ENCODE measurements at places on chromosomes 6 and 20.

GRCh38 chr20:51532577-51533191, 9.8 kb downstream of the NFATC2 start:
- peak; percentile 35 for DNase-seq

DNA sequence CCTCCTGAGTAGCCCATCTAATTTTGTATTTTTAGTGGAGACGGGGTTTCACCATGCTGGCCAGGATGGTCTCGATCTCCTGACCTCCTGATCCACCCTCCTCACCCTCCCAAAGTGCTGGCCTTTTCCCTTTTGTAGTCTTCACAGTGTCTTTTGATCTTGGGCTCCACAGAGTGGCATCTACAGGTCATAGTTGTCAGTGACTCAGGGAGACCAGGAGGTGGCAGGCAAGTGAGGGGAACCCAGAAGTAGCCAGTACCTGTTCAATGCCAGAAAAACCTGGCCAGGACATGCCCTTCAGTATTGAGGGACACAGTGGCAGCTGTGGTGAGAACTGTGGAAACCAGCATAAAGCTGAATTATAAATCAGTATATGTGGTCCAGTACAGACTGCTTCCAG, 19.6 kb downstream of the RPP21 start:
- DNase-seq = no peak

DNA sequence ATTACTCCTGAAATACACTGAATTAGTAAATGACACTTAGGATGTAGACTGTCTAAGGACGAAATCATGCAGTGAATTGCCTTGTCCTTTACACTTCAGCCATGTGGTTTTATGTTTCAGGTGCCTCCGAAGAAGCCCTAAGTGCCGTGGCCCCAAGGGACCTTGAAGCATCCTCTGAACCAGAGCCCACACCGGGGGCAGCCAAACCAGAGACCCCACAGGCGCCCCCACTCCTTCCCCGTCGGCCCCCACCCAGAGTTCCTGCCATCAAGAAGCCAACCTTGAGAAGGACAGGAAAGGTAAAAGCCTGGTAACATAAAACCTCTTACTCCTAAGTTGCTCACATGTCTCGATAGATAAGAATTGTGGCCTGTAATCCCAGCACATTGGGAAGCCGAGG, 75.3 kb downstream of the SERAC1 start:
- no peak for DNase-seq

DNA sequence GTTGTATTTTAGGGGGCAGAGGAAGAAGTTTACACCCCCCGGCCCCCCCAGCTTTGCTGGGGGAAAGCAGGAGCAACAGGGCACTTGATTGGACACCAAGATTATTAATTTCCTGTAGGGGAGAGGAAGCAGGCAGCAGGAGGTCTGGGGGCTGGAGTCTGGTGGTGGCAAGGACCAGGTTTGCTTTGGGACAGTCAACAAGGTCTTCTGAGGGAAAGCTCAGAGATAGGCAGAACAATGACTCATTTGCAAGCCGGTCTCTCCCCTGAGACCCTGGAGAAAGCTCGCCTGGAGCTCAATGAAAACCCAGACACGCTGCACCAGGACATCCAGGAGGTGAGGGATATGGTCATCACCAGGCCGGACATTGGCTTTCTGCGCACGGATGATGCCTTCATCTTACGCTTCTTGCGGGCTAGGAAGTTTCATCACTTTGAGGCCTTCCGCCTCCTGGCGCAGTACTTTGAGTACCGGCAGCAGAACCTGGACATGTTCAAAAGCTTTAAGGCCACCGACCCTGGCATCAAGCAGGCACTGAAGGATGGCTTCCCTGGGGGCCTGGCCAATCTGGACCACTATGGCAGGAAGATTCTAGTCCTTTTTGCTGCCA, 1.6 kb downstream of the CLVS2 start:
- DNase-seq = no peak

GRCh38 chr6:156110249-156110648, 654.6 kb upstream of the NOX3 start:
- no peak for DNase-seq

DNA sequence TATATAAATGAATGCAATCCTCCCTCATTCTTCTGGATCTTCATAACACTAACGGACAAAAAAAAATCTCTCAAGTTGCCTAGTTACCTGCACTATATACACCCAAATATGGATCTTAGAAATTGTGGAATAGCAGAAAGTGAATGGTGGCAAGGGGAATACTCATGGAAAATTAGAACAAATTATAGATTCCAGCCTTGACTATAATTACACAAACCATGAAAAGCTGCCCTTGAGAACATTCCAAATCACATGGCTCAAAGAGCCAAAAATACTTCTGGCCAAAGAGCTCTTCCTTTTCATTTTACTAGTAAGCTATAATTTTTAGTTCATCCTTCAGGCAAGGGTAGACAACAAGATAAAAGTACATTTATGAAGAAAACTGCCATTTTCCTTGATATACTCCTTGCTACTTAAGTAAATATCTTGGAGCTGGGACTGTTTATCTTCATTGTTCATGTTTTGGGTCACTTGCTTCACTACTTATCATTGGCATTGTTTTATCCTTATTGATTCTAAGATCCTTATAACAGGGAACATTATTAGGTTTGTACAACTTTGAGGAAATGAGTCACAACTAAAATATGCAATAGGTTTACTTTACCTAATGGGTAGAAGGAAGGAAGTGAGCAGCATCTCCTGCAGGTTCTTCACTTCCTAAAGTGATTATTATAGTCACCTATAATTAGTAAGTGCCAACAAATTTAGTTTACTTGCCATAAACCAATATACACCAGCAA, 6.4 kb upstream of the MTRES1 start:
- no peak for DNase-seq

DNA sequence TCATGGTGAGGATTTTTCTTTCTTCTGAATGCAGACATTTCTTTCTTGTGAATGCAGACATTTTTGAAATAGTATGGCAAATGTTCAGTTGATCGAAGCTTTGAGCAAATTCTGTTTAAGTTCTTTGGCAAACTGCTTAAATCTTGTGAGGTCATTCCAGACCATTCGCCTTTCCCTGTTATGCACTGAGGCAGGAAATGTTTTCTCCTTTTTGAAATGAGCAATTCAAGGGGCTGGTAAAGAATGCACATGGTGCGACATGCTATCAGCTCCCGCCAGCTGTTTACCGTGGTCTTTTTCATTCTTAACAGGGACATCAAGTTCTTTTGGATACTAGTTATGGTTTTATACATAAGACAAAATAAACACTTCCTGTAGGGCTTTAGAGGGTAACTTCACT, 112.0 kb upstream of the CCN2 start:
- peak; percentile 49 for DNase-seq

- no peak for DNase-seq
Measured at GRCh38 chr6:50655848-50656453, 57.4 kb upstream of the TFAP2D start.

GRCh38 chr6:36856277-36856676, 17.0 kb upstream of the CPNE5 start:
- no peak for DNase-seq

- DNase-seq = no peak
Measured at GRCh38 chr20:51111290-51111689, 88.4 kb upstream of the KCNG1 start.

DNA sequence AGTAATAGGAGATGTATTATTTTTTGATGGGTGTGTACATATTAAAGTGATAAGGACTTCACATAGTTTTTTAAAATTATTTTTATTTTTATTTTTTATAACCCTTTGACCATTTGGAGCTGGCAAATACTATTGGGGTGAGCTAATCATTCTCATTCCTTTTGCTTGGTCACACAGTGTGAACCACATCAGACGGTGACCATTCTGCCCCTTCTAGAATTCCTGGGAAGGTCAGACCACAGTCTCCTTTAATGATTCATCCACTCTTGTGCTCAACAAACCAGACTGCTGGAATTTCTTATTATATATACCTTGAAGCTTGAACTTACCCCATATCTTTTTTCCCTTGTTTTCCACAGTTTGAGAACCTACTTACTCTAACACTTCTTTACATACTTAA, 23.9 kb upstream of the PRL start:
- peak; percentile 82 for DNase-seq

GRCh38 chr20:13817342-13817741, 32.5 kb downstream of the NDUFAF5 start:
- no peak for DNase-seq

- no peak for DNase-seq
Measured at GRCh38 chr6:170175644-170176135, 115.2 kb downstream of the DLL1 start.

- DNase-seq = no peak
Measured at GRCh38 chr6:33215271-33216116, 7.2 kb downstream of the RING1 start.

DNA sequence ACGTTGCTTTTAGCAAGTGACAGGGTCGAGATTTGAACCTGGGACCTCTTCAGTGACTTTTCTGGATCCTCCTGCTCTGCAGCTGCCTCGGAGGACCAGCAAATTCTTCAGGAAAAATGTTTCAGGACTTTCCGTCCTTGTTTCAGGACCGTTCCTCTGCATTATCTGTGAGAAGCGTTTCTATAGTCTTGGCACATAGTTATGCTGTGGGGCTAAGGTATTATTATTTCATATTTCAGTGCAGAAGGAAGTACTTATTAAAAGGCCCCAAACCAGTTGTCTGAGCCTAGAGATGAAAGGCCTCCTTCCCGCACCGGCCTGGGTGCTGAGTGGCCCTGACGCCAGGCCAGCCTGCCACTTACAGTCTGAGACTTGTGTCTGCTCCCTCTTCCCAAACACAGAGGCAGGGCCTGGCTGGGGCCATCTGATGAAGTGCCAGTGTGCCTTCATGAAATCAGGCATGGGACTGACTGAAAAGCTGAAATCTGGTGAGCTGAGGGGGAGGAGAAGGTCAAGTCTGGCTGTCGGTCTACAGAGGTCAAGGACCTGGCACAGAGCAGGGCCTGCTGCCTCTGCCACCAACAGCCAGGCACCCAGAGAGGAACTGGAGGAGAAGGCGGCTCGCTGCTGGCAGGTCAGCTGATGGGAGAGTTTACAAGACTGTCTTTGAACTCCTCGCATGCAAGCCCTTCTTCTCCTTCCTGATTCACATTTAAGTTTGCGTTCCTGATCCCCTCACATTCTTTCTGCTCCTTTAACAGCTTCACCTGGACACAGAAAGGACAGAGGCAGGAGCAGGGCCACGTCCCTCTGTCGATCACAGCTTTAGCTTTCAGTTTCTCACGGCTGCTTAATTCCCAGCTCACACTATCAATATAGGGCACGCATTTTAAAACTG, 8.9 kb upstream of the QKI start:
- no peak for DNase-seq

GRCh38 chr6:84764332-84765049, at the start of gene TBX18:
TSS of gene TBX18 (minus strand) at chr6:84764598. CDS start at chr6:84764181, 417 bp downstream.
- peak; percentile 81 for DNase-seq

DNA sequence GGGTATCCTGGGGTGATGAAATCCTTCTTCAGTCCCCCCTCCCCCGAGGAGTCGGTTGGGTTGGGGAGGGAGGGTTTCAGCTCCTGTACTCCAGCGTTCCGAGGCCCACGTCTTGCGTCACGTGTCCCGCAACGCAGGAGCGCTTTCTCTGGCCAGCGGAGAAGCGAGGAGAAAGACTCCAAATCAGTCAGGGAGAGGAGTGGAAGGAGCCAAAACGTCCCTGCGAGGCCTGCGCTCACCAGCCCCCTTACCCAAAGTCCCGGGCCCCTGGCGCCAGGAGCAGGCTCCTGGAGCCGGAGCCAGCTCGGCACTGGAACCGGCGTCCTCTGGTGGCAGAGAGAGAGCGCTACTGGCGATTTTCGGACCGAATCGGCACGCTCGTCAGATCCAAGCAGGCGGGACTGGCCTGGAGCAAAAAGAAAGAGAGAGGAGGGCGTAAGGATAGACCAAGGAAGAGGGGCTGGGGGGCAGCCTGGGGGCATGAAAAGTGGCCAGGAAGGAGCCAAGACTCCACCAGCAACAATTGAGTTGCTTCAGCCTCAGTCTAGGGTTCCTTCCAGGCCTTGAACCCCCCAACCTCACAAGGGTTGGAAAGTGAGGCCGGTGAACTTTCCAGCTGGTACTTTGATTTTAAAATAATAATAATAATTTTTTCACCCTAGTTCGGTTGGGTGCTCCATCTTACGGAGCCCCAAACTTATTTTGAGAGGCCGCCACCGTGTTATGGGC, at the start of gene GNAS:
TSS of gene GNAS (plus strand) at position 174 of the 729 bp plus-strand sequence.
- DNase-seq = peak; percentile 19

DNA sequence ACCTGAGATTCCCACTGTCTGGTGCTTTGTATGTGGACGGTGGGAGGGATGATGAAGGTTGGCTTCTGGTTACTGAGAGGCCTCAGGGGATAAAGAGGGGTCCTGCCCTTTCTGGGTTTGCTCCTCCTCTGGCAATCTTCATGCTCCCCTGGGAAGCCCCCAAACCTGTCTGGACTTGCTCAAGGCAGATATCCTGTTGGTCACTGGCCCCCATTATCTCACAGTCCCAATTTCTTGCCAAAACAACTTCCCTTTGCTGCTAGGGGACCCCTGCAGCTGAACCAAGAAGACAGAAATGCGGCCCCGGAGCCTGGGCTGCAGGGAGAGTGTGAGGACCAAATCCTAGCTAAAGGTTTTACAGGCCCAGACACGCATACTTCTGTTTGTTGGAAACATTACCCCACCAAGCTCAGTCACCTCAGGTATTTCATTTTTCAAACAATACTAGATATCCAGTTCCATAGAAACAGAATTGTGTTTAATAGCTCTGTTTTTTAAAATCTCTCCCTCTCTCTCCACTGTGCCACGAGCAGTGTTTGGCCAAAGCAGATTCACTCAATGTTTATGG, 63.4 kb upstream of the MRPS10 start:
- DNase-seq = no peak

GRCh38 chr6:107832151-107833056, 8.3 kb upstream of the SCML4 start:
- DNase-seq = no peak

DNA sequence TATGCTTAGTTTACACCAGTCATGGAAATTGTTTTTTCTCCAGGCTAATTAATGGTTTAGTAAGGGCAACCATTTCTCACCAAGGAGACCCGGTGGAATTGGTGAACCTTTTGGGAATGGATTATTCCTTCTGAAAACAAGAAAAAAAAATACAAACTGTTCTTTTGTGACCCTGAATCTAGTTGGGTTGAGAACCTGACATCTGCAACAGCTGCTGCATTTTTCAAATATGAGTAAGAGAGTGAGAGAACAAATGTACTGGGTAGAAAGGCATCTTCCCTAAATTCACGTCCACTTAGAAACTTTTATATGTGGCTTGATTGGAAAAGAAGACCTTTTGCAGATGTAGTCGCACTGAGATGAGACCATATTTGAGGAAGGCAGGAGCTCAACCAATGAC, 553.4 kb upstream of the EPHA7 start:
- DNase-seq = no peak
